Kidney tubule cell (primary cell): ENCODE measurements at places on chromosomes 12 and 14.

- no peak for DNase-seq
Observed at GRCh38 chr14:24238527-24239037, 3.8 kb downstream of the TINF2 start.

- peak; percentile 66 for DNase-seq
Observed at GRCh38 chr12:68967046-68967445, 34.1 kb upstream of the CPM start.

DNA sequence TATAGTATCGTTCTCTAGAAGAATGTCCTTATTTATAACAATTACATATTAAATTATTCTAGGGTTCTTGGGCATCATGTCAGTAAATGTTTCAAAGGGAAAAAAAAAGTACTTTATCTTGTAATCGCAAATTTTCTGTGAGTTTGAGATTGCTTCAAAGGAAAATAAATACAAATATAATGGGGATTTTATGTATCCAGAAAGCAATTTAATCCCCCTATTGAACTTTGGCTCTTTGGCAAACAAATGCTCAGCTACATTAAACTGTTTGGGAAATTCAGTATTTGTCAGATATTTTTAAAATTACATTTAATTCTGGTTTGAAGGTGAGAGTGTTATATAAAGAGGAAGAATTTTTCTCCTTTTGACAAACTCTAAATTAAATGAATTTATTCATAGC is 8.0 kb downstream of the ACSS3 start:
- DNase-seq: no peak

DNA sequence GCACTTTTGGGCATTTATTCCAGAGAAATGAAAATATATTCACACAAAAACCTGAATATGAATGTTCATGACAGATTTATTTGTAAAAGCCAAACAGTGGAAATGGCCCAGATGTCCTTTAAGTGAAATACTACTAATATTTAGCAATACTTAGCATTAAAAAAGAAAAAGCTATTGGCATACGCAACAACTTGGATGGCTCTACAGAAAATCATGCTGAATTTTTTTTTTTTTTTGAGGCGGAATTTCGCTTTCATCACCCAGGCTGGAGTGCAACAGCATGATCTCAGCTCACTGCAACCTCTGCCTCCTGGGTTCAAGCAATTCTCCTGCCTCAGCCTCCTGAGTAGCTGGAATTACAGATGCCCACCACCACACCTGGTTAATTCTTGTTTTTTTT is 24.1 kb downstream of the FGD6 start:
- DNase-seq: no peak

- no peak for DNase-seq
Observed at GRCh38 chr12:25710128-25710527, 157.0 kb upstream of the LMNTD1 start.

DNA sequence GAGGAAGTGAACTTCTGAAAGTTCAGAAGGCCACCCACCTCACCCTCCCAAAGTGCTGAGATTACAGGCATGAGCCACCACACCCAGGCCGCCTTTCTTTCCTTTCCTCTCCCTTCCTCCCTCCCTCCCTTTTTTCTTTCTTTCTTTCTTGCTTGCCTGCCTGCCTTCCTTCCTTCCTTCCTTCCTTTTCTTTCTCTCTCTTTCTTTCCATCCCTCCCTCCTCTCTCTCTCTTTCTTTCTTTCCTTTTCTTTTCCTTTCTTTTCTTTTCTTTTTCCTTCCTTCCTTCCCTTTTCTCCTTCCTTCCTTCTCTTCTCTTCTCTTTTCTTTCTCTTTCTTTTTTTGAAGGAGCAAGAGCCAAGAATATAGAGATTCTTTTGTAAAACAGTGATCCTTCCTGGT is 208.3 kb upstream of the HMGA2 start:
- no peak for DNase-seq

- DNase-seq: no peak
Observed at GRCh38 chr14:23670481-23670880, 34.3 kb downstream of the DHRS2 start.

DNA sequence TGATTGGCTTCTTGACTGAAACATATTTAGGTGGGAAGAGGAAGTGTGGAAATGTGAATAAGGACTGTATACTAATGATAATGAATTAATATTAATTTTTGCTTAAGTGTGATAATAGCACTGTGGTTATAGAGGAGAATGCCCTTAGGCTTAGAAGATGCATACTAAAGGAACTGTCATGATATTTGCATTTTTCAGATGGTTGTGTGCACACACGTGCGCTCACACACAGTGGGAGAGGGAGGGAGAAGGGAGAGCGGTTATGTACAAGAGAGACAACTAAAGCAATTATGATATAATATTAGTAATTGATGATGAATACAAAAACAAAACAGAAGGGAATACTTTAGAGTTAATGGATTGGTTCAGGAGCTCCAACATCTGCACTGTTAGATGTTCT is 54.2 kb downstream of the RCOR1 start:
- no peak for DNase-seq

GRCh38 chr12:26379777-26380467 is 184.5 kb downstream of the SSPN start:
- no peak for DNase-seq
